ENCODE measurements at places on chromosomes 12 and 14.

- DNase-seq = no peak
Observed at GRCh38 chr12:32140877-32141276, 34.2 kb downstream of the BICD1 start.

DNA sequence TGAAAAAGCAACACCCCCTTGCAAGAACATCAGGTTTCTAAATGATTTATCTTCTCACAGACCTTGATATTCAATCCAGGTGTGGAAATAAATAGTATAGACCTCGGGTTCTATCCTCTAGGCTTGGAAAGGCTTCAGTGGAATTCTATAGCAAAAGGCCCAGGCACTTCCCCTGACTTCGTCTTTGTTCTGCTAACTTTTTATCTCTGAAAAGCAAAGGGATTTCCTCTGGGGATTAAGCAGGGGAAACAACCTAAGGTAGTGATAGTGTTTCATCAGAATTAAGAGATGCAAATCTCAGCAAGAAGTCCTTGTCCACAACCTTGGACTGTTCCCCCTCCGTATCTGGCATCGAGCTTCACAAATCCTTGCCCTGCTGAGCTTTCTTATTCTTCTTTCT is 59.5 kb upstream of the DUSP6 start:
- no peak for DNase-seq

- peak; percentile 61 for DNase-seq
Observed at GRCh38 chr14:105761842-105762241, 235.5 kb downstream of the TMEM121 start.

GRCh38 chr12:15428632-15429031 is 106.3 kb downstream of the PTPRO start:
- no peak for DNase-seq

GRCh38 chr12:93178154-93178878 is 199.4 kb upstream of the NUDT4 start:
- DNase-seq = no peak

- no peak for DNase-seq
Observed at GRCh38 chr14:47438650-47439140, 236.7 kb downstream of the MDGA2 start.

- no peak for DNase-seq
Observed at GRCh38 chr14:31071151-31071550, 45.0 kb upstream of the STRN3 start.

DNA sequence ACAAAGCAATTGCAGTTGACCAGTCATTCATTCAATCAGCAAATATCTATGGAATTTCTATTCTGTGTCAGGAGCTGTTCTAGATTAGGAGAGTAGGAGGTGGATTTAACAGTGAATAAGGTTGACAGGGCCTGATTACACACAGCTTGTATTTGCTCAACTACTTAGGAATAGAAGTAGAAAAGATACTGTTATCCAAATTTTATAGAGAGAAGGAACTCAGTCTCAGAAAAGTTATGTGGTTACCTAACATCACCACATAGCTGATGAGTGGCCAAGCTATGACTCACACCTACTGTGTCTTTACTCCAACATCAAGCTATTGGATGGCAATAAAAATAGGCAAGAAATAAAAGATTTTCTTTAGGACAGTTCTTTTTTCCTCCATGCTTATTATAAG is 374.8 kb downstream of the RMST start:
- no peak for DNase-seq

DNA sequence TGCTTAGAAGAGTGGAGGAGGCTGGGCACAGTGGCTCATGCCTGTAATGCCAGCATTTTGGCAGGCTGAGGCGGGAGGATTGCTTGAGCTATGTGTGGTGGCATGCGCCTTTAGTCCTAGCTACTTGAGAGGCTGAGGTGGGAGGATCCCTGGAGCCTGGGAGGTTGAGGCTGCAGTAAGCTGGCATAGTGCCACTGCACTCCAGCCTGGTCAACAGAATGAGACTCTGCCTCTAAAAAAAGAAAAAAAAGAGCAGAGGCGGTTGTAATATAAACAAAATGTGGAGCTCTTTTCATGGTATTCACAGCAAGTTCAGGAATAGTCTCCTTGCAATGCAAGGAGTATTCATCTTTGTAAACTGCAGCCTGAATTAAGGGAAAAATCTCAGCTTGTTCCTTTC is 27.2 kb downstream of the ARID2 start:
- DNase-seq = no peak

DNA sequence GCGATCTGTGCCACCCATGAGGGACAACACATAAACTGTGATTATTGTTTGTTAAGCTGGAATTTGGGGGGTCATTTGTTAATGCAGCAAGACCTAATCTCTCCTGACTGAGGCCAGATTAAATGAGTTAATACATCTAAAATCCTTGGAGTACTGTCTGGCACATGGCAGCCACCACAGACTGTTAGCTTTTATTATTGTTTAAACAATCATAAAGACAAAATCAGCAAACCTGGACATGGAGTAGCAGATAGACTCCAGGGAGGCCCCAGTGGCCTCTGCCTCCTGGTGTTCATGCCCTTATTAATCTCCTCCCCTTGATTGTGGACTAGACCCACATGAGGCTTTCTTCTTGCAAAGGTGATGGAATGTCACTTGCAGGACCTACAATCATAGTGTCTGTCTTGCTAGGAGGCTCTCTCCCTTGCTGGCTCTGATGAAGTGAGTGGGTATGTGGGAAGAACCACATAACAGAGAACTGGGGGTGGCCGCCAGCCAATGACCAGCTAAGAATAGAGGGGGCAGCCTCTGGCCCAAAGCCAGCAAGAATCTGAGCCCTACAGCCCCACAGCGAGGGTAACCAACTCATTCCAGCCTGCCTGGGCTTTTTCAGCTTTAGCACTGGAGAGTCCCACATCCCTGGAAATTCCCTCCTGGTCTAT is 142.0 kb downstream of the SCARB1 start:
- no peak for DNase-seq

- DNase-seq = no peak
Observed at GRCh38 chr12:123938679-123939480, 33.8 kb downstream of the CCDC92 start.

GRCh38 chr12:96514328-96514727 is 25.0 kb downstream of the CFAP54 start:
- no peak for DNase-seq

DNA sequence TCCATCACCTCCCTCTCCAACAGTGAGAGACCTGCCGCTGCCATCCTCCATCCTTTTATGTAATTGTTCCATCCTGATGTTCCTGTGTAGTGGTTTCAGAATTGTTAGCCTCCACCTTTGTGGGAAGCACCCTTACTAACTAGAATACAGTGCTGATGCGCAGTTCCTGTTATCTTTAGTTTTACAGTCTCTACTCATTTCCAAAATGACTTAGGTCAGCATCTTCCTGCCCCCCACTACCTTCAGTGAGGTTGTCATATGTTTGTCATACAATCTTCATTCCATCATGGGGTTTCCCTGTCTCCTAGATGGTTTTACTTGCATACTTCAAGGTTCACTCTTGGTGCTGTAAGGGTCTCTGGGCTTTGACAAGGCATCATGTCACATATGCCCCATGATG is 69.8 kb downstream of the EML1 start:
- no peak for DNase-seq

DNA sequence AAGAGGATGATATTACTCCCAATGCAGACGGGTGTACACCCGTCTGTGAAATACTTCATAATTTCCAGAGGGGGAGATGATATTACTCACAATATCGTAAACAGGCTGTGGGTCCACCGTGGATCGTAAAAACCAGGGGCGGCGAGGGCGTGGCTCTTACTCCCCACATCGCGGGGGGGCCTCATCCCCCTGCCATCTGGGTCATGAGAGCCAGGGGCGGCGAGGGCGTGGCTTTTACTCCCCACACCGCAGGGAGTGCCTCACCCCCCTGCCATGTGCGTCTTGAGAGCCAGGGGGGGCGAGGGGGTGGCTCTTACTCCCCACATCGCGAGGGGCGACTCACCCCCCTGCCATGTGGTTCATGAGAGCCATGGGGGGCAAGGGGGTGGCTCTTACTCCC is 86.2 kb upstream of the GNG2 start:
- no peak for DNase-seq

DNA sequence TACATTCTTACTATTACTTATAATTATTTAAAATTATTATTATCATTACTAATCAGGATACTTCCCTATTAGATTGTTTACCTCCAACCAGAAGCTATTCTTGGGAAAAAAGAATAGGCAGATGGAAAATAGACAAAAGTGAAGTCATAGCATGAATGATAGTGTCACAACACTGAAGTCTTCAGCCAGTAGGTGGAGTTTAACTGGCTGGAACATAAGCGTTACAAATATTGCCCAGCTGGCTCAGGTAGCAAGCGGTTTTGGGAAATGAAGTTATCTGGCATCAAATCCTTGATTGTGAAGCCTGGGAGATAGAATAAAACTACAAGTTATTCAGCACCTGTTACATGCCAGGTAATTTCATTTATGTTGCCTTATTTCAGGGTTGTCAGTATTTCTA is 762.9 kb downstream of the C12orf50 start:
- no peak for DNase-seq

- peak; percentile 36 for DNase-seq
Observed at GRCh38 chr12:55697686-55698085, 10.0 kb downstream of the ITGA7 start.

DNA sequence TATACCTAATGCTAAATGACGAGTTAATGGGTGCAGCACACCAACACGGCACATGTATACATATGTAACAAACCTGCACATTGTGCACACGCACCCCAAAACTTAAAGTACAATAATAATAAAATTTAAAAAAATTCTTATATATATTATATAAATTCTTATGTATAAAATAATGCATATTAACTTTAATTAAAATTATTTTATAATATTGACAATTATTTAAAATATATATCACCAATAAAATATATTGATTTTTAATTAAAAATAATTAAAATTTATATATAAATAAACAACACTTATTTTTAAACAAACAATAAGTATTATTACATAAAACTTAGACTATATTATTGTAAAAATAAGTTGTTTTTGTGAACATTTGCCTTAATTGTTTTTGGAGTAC is 188.8 kb downstream of the SYT1 start:
- no peak for DNase-seq

DNA sequence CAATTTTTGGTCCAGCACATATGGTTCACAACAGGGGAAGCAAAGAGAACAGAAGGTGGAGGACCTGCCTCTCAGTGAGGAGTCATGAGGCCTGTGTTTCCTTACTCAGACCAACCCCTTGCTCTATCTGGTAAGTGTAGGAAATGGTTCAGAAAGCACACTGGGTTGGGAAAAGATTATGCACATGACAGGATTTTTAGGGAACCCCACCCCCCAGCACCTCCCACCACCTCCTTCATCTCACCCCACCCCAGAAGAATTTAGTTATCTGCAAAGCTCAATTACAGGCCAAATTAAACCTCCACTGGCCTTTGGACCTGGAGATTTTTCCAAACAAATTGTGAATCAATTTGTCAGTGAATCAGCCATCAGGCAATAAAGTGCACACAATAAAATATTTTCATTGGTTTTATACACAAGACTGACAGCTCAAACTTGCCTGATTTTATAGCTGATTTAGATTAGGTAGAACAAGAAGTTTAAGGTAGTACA is 132.8 kb downstream of the DACT1 start:
- DNase-seq = no peak

GRCh38 chr12:57161491-57161890 is 14.1 kb upstream of the LRP1-AS start:
- DNase-seq = no peak

GRCh38 chr12:92029136-92029535 is 116.5 kb downstream of the BTG1 start:
- no peak for DNase-seq

DNA sequence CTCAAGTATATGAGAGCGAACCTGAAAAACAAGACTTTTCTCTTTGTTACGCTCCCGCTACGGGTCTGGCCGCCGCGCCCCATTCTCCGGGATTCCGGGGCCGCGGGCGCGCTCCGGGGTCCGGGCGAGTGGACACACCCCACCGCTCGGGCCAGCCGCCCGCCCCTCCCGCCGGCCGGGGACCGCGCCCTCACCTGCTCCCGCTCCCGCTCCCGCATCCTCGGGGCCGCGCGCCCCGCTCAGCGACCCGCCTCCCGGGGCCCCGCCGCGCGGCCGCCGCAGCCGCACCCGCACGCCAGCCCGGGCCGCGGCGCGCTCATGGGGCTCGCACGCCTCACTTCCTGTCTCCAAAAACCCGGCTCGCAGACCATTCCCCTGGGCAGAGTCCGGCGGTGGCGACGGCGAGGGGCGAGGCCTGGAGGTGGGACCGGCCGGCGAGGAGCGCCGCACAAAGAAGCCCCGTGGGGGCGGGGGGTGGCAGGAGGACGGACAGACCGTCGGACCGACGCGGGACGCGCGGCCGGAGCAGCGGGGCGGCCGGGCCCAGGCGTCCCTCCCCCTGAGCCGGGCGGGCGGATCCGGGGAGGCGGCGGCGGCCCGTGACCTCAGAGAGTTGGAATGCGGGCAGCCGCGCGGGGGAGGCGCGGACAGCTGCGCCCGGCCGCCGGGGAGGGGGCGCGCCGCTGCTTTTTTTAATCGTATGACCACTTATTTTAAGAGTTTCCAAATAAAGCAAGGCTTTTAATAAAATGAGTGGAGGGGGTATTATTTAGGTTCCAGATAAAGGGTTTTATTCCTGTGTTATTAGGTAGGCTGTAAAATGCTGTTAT is at the start of gene PTPN21:
TSS of gene PTPN21 (minus strand) at position 551 of the 830 bp plus-strand sequence. CDS start 4,590 bp downstream, outside the sequence.
- no peak for DNase-seq

DNA sequence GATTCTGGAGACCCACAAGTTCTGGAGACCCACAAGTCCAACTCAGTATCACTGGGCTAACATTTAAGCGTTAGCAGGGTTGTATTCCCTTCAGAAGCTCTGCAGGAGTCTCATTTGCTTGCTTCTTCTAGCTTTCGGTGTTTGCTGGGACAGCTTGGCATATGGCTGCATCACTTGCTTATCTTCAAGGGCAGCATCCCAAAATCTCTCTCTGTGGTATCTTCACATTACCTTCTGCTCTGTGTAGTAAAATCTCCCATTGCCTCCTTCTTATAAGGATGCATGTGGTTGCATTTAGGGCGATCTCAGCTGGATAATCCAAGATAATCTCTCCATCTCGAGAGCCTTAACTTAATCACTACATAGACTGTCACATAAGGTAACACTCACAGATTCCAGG is 7.3 kb upstream of the CNTN1 start:
- DNase-seq = no peak

DNA sequence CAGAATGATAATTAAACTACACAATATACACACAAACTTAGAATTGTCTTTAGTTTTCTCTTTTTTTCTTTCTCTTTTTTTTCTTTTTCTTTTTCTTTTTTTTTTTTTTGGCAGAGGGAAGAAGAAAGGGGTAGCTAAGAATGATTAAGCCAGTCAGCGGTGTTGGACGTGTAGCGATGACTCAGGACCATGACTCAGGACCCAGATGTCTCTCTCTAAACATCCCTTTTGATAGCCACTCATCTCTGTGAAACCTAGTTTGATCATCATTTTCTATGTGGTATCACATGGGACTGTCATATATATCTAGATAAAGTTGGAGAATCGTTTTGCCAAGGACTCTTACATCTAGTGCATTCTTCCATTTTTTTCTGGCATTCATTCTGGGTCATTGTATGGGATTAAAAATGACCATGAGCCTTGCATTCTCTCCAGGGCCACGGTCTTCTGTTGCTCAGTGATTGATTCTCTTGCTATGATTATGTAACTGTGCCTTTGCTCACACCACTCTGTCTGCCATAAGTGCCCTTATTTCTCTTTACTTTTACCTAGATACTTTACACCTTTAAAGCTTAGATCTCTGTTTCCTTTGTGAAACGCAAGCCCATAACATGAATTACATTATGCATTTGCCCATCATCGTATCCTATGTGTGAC is 26.6 kb upstream of the NRXN3 start:
- DNase-seq = no peak

GRCh38 chr12:26754148-26754547 is 78.8 kb downstream of the ITPR2 start:
- no peak for DNase-seq
